ACHN (cell line): ENCODE measurements at places on chromosomes 4 and X.
A peak's percentile ranks its signal among the peaks of the same experiment; 100 is the strongest.

- DNase-seq = no peak
Measured at GRCh38 chr4:102935716-102936115, 66.9 kb downstream of the CISD2 start.

GRCh38 chr4:52687696-52688095, 28.6 kb upstream of the USP46 start:
- no peak for DNase-seq

DNA sequence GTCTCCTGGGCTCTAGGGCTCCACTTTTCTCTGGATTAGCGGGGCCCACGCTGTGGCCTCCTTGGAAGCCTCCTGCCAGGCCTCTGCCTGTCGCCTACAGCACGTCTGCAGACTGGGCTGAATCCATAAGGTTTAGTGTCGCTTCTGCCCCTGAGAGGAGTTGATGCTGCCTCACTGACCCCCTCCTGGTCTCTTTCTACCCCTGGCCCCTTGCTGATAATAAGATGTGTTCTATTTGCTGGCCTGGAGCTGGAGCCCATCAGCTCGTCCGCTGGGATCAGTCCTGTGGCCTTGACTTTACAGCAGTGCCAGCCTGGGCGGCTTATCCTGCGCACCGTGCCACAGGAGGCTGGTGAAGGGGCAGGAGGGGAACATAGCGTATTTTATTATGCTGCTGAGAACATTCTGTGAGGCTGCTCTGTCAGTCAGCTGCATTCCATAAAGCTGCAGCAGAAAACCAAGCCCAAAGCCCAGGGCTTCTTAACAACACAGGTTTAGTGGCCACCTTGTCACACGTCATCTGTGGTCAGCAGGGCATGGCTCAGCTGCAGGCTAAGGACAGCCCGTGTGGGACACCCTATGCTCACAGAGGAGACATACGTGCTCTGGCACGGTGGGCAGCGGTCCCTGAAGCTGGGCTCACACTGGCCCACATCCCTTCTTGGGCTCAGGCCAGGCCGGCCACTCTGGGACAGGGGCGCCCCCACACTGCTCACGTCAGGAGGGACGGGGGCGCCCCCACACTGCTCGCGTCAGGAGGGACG, 29.3 kb upstream of the HGFAC start:
- DNase-seq = no peak

GRCh38 chrX:111244235-111244750, 26.0 kb downstream of the CAPN6 start:
- DNase-seq = peak; percentile 5

DNA sequence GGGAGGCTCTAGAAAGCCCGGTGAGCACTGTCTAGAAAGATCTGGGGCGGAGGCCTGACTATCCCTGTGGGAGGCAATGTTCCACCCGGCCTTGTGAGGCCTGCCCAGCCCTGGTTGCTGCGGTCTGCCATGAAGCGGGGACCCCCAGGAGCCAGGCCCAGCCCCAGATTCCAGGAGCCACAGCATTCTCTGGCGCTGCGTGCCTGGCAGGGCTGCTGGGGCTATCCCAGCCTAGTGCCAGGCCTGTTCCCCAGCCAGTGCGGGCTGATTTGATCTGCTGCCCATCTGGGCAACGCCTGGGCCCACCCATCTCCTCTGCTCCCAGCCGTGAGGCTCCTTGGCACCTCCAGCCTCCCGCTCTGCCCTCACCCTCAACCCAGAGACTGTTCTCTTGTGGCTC, 19.6 kb downstream of the ATP2B3 start:
- DNase-seq = no peak

DNA sequence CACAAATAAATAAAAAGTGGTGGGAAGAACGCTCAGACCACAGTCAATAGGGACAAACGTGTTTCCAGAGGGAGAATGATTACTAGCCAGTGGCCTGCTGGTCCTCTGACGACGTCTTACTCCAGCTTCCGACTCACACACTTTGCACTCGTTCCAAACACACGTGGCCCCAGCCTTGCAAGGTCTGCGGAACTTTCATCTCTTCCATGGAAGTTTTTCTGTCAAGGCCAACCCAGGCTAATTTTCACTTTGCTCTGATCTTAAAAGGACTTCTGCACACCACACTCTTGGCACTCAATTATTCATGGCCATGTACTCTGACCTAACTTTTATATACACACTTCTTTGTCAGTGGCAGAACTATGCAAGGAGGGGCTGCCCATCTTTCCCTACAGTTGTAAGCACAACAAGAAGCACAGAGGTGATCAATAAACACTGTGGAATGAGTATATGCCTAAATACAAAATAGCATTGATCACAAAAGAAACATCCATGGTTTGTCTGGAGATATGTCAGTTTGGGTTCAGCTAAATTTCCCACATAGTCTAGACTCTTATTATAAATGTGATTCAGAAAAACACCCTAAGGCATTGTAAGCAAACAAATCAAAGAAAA, 69.4 kb downstream of the STX18 start:
- no peak for DNase-seq

GRCh38 chr4:6953751-6954380, 44.2 kb downstream of the TBC1D14 start:
- peak; percentile 63 for DNase-seq

GRCh38 chr4:34814266-34814665, 1430.0 kb downstream of the ARAP2 start:
- no peak for DNase-seq

GRCh38 chr4:66964467-66964866, 580.8 kb downstream of the CENPC start:
- DNase-seq = no peak

DNA sequence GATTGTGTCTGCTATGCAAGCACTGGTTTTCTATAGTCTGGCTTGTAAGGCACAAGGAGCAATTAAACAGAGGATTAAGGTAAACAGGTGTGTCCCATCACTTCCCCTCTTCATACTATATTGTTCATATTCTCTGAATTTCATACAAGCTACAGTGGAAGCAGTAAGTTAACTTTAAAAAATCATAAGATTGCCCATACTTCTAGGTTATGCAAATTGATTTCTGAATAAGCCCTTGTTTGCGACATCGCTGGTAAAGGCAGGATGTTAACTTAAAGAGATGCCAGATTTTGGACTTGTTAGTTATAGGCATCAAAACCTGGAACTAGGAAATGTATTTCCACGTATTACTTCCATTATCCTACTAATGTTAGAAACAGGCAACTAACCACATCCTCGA, 1.0 kb upstream of the TMEM131L start:
- DNase-seq = no peak

DNA sequence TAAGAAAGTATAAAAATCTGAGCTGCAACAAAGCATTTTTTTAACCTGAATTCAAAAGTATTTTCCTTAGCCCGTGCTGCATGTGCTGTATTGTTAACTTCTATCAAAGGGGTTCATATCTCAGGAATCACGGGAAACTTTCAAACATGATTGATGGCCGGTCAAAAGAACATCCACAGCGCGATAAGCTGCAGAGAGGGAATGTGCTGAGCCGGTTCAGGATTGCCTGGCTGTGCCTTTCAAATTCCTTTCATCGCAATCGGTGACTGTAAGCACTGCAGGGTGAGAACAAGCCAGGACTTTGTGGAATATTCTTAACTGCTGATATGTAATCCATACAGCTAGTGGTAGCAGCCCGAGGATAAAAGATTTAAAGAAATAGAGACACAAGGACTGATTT, 210.9 kb upstream of the NOCT start:
- no peak for DNase-seq

DNA sequence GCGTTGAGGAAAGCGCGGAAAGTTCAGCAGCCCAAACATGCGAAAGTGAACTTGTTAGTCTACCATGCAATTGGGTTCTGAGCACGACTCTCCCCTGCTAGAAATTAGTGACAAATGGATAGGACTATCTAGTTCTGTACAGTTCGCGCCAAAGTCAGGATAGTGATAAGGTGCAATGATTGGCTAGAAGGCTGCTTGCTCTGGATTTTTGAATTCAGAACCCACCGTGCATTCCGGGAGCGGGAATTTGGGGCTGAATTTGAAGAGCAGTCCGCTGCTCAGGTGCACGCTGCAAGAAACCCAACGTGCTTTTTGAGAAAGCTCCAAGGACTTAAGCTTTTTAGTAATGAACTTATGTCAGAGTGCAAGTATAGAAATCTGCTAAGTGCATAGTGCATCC, 732 bp upstream of the ESX1 start:
- DNase-seq = no peak

DNA sequence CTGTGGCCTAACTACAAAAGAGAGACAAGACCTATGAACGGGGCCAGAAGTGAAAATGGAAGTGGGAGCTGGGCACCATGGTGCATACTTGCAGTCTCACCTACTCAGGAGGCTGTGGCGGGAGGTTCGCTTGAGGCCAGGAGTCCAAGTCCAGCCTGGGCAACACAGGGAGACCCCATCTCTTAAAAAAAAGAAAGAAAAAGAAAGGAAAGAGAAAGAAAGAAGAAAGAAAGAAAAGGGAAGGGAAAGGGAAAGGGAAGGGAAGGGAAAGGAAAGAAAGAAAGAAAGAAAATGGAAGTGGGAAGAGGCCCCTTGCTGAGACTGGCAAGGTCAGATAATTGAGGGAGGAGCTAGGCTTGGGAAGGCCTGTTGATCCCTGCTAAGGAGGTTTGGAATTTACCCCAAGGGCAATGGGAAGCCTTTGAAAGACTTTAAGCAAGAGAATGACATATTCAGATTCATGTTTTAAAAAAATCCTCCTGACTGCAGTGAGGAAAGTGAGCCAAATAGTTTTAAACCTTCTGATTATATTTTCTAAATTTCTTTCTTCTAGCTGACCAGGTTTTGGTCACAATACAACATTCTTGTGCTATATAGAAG, 17.7 kb upstream of the HERC5 start:
- DNase-seq = no peak

DNA sequence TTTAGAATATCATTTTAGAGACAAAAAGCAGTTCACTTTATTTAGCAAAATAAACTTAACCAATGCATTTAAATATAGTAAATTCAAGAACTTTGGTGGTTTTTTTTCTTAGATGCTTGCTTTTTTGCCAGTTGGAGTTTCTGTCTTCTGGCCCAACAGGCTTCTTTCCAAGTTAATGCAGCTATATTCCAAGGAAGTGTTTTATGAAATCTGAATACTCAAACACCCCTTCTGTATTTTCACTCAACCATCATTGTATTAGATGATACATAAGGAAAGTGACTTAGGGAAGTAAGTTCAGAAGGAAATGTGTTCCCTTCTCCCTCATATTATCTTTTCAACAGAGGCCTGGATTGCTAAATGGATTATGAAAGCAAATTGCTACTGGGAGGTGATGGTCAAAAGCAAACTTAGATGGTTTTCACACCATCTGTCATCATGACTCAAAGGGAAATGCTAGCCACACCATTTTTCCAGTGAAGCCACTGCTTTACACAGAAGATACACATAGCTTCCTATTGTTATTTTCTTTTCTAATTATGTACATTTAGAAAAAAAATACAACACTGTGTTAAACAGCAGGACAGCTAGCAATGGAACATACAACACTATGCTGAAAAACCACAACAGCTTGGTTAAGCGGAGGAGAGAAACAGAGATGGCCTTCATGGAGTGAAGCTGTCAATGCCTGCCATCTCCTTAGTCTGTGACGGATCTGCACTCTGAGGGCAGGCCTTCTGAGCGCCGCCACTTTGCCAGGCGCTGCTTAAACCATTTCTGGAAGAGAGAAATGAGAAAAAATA, 32.9 kb downstream of the HOPX start:
- DNase-seq = no peak

DNA sequence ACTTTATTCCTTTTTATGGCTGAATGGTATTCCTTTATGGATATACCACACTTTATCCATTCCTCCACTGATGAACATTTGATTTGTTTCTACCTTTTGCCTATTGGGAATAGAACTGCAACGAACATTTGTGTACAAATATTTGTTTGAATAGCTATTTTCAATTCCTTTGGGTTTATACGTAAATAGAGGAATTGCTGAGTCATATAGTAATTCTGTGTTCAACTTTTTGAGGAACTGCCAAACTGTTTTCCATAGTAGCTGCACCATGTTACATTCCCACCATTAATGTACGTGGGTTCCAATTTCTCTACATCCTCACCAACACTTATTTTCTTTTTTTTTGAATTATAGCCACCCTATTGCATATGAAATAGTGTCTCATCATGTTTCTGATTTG, 156.5 kb upstream of the ATP6AP2 start:
- no peak for DNase-seq

GRCh38 chr4:38015886-38016515, 55.8 kb downstream of the PTTG2 start:
- no peak for DNase-seq

GRCh38 chr4:14168919-14169318, 541.4 kb upstream of the BOD1L1 start:
- peak; percentile 85 for DNase-seq

DNA sequence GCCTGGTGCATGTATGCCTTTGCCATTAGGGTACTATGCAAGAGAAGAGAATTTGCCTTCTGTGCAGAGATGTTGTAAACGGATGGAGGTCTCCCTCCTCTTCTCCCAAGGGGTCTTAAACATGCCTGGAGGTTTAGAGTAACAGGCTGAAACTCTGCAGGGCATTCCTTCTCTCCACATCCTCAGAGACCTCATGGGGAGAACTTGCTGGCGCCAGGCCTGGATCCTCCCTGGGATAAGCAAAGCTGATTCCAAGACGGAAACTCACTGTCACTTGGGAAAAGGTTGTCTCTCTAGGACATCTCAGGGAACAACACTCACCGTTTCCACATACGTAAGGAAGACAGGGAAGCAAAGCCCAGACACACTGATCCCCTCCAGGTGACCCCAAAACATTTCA, 76.9 kb upstream of the GPM6B start:
- no peak for DNase-seq

DNA sequence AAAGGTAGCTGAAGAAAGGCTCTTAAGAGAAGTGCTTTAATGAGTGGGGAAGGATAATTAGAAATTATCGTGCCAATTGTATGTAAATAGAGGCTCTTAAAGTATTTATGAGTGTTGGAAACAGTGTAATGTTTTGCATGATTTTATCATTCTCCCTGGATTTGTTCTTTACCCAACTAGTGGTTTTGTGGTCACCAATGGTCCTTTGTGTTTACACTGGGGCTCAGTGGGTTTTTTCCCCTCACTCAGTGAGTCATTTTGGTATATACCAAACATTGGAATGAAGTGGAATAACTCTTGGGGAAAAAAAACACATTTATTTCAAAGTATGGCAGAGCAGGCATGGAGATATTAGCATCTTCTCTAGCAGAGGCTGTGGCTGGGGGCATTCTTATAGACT, 20.8 kb upstream of the LGI2 start:
- DNase-seq = no peak

- DNase-seq = no peak
Measured at GRCh38 chr4:130073145-130073790, 977.3 kb downstream of the C4orf33 start.
